Spinal cord (tissue), 10 donors: ENCODE measurements at places on chromosomes 4 and X. TPM values are rescaled to one million over a fixed set of nuclear protein-coding genes. Genes with fewer than 3 reads are reported as not detected.

The GATA1 gene
- 0.39 TPM for total RNA-seq

The CLIC2 gene
- 10.1 TPM for total RNA-seq

The HERC5 gene
- total RNA-seq = 6.7 TPM

The ADH1C gene
- total RNA-seq = 2.5 TPM

The USP17L27 gene
- total RNA-seq = not detected

The PWWP3B gene
- total RNA-seq = 6.6 TPM

The ZFP42 gene
- total RNA-seq = 0.55 TPM

The SPANXN3 gene
- not detected for total RNA-seq

The TMPRSS11D gene
- total RNA-seq = not detected

The TMEM31 gene
- total RNA-seq = not detected

DNA sequence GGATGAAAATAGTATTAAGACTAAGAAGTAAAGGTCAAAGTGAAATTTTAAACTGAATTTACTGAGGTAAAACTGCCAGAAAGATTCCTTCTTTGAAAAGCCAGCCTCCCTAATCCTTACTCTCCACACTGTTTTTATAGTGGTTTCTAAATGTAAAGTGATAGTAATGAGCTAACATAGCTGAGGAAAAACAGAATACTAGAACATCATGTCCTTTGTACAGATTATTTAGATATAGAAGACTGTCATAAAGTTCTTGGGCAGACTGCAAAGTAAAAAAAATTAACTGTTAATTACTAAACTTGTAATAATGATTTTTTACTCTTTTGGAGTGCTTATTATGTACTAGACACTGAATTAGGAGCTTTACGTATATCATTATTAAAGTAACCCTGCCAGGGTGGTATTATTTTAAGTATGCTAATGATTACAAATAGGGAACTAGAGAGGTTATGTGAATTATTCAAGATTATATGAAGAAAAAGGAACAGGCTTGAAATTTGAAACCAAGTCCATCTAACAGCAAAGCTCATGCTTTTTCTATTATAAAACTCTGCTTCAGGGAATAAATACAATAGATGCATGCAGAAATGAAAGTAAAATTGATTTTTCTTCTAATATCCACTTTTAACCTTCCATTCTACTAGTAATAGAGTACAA lies 150.5 kb downstream of the TBCK start:
- H3K4me3 ChIP-seq = no peak overlapping the region
- no peak for DNase-seq
- no peaks in the 10 kb centered on the region for H3K4me1 ChIP-seq
- H3K36me3 ChIP-seq = no peaks in the 10 kb centered on the region
- no peak overlapping the region for H3K27ac ChIP-seq

GRCh38 chr4:113575401-113575800 lies 186.1 kb downstream of the CAMK2D start:
- no peak overlapping the region for H3K4me3 ChIP-seq
- no peaks in the 10 kb centered on the region for H3K4me1 ChIP-seq
- DNase-seq = peak; percentile 15

- peak; percentile 5 for DNase-seq
- no peak overlapping the region for H3K27ac ChIP-seq
Measured at GRCh38 chr4:119559044-119559647, 69.5 kb downstream of the PDE5A start.

DNA sequence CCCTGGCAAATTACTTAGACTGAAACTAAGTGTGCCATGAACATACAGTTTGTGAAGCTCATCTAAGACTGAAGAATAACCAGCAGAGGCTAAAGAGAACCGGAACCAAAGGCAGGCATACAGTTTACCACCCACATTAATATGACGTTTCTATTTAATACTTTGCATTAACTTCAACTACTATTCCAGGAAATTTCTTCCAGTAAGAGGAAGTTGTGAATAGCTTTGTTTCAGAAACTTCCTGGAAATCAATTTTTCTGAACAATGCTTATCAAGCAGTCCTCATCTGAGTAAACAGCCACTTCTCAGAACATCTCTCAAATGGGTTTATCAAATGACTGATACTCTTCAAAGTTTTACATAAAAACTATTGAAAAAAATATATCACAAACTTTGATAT lies 252.7 kb downstream of the OPHN1 start:
- no peaks in the 10 kb centered on the region for H3K27me3 ChIP-seq
- H3K27ac ChIP-seq = no peak overlapping the region
- DNase-seq = no peak
- H3K4me3 ChIP-seq = no peak overlapping the region
- no peaks in the 10 kb centered on the region for H3K4me1 ChIP-seq
- H3K36me3 ChIP-seq = no peaks in the 10 kb centered on the region

DNA sequence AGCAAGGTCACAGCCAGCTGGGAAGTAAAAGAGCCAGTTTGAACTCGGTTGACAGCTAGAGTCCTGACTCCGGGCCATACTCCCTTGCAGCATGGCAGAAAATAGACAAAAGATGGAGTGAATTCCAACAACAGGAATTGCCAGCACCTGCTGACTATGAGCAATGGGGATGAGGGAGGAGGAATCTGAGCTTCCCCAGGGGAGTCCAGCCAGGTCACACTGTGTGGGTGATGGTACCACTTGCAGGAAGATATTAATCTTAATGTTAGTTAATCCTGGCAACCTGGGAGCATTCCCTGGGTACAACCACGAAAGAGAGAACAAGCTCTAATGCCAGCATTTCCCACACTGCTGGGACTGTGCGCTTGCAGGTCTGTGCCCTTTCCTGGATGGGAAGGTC lies 48.1 kb upstream of the S100G start:
- H3K4me1 ChIP-seq = no peaks in the 10 kb centered on the region
- no peaks in the 10 kb centered on the region for H3K36me3 ChIP-seq
- no peak for DNase-seq
- peaks cover 7% of the 10 kb centered on the region for H3K27me3 ChIP-seq
- no peak overlapping the region for H3K27ac ChIP-seq

- H3K4me3 ChIP-seq = no peak overlapping the region
- H3K36me3 ChIP-seq = peaks cover 4% of the 10 kb centered on the region
- DNase-seq = no peak
- peaks cover 17% of the 10 kb centered on the region for H3K4me1 ChIP-seq
- H3K27me3 ChIP-seq = no peaks in the 10 kb centered on the region
- no peak overlapping the region for H3K27ac ChIP-seq
Measured at GRCh38 chrX:7112071-7112470, 35.4 kb upstream of the STS start.

- no peak overlapping the region for H3K27ac ChIP-seq
- no peaks in the 10 kb centered on the region for H3K27me3 ChIP-seq
- peak; percentile 28 for DNase-seq
- no peaks in the 10 kb centered on the region for H3K36me3 ChIP-seq
- peaks cover 6% of the 10 kb centered on the region for H3K4me1 ChIP-seq
Measured at GRCh38 chr4:14877246-14878225, 124.7 kb upstream of the CPEB2 start.

- peaks cover 10% of the 10 kb centered on the region for H3K4me1 ChIP-seq
- DNase-seq = no peak
- H3K27me3 ChIP-seq = peaks cover 2% of the 10 kb centered on the region
- H3K36me3 ChIP-seq = no peaks in the 10 kb centered on the region
- no peak overlapping the region for H3K4me3 ChIP-seq
- peak overlapping the region; percentile 49 for H3K27ac ChIP-seq
Measured at GRCh38 chrX:76148753-76149152, 24.1 kb upstream of the PBDC1 start.

- H3K36me3 ChIP-seq = no peaks in the 10 kb centered on the region
- H3K27ac ChIP-seq = no peak overlapping the region
- H3K4me1 ChIP-seq = no peaks in the 10 kb centered on the region
- H3K27me3 ChIP-seq = no peaks in the 10 kb centered on the region
- H3K4me3 ChIP-seq = no peak overlapping the region
- no peak for DNase-seq
Measured at GRCh38 chr4:89788206-89789072, 48.5 kb downstream of the SNCA start.

- no peaks in the 10 kb centered on the region for H3K36me3 ChIP-seq
- H3K4me3 ChIP-seq = no peak overlapping the region
- H3K27me3 ChIP-seq = no peaks in the 10 kb centered on the region
Measured at GRCh38 chr4:132502096-132502552, 647.0 kb upstream of the PCDH10 start.

DNA sequence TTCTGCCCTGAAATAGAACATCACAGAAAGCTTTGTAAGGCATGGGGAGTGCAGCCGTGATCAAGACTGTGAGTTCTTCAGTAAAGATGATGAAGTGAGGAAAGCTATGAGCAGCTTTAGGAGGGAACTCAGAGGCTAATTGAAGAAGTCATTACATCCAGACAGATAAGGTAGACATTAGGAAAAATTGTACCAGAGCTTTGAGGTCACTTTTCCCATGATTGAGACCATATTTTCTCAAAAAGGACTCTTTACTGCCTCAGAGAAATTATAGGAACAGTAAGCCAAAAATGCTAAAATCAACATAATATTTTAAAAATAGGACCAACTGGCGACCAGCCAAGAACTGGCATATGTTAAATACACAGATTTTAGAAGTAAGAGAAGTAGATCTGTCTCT lies 11.2 kb downstream of the CHST7 start:
- no peak overlapping the region for H3K4me3 ChIP-seq
- DNase-seq = no peak
- no peaks in the 10 kb centered on the region for H3K36me3 ChIP-seq
- H3K27ac ChIP-seq = no peak overlapping the region

DNA sequence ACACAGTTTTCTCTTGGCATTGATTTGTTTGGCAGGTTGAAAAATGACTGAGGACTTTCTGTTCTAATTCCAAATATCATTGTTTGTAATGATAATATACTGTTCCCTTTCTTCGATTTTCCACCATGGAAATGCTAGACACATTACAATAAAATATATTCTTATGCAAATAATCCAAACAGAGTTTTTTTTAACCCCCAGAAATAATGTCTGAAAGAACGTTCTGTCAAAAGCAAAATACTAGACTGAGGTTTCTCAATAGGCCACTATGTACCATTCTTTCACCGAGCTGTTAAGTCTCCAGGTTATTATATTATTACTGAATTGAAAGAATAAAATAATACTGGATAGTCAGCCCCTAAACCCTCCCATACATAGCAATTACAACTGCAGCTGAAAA lies 312.5 kb downstream of the ZIC3 start:
- H3K4me3 ChIP-seq = no peak overlapping the region
- H3K27me3 ChIP-seq = no peaks in the 10 kb centered on the region
- H3K27ac ChIP-seq = no peak overlapping the region
- no peaks in the 10 kb centered on the region for H3K4me1 ChIP-seq

- no peak for DNase-seq
- no peaks in the 10 kb centered on the region for H3K36me3 ChIP-seq
- no peak overlapping the region for H3K27ac ChIP-seq
- no peaks in the 10 kb centered on the region for H3K27me3 ChIP-seq
- H3K4me3 ChIP-seq = no peak overlapping the region
Measured at GRCh38 chrX:11290416-11291102, 2.7 kb upstream of the AMELX start.

- no peak overlapping the region for H3K4me3 ChIP-seq
- H3K27me3 ChIP-seq = no peaks in the 10 kb centered on the region
- H3K4me1 ChIP-seq = no peaks in the 10 kb centered on the region
- DNase-seq = no peak
- no peak overlapping the region for H3K27ac ChIP-seq
- no peaks in the 10 kb centered on the region for H3K36me3 ChIP-seq
Measured at GRCh38 chr4:92969650-92970379, 666.0 kb downstream of the GRID2 start.

- no peak for DNase-seq
- H3K36me3 ChIP-seq = no peaks in the 10 kb centered on the region
- no peaks in the 10 kb centered on the region for H3K27me3 ChIP-seq
- no peaks in the 10 kb centered on the region for H3K4me1 ChIP-seq
- no peak overlapping the region for H3K27ac ChIP-seq
Measured at GRCh38 chr4:76960014-76960413, 10.5 kb downstream of the SEPTIN11 start.

DNA sequence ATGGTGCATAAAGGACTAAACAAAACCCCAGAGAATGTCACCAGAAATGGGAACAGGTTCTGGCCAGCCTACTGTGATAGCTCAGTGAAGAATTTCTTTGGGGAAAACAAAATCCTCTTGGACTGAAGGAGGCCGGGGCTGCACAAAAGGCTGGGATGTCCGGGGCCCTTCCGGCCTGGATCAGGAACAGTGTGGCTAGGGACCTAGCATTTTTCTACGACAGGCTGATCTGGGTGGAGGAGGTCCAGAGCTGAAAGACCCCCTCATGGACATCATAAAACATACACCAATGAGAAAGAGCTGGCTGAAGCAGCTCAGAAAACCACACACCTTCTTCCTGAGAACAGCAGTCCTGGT lies 94.7 kb downstream of the BCOR start:
- H3K27me3 ChIP-seq = peaks cover 44% of the 10 kb centered on the region
- DNase-seq = no peak
- H3K36me3 ChIP-seq = no peaks in the 10 kb centered on the region
- H3K27ac ChIP-seq = no peak overlapping the region

- no peak overlapping the region for H3K27ac ChIP-seq
- H3K27me3 ChIP-seq = no peaks in the 10 kb centered on the region
- H3K4me3 ChIP-seq = no peak overlapping the region
Measured at GRCh38 chr4:88718098-88718497, 20.5 kb upstream of the NAP1L5 start.

GRCh38 chrX:4547213-4547836 lies 833.9 kb upstream of the PRKX start:
- DNase-seq = peak; percentile 71
- H3K27ac ChIP-seq = no peak overlapping the region
- no peaks in the 10 kb centered on the region for H3K27me3 ChIP-seq

- no peaks in the 10 kb centered on the region for H3K27me3 ChIP-seq
- H3K4me3 ChIP-seq = no peak overlapping the region
- H3K4me1 ChIP-seq = no peaks in the 10 kb centered on the region
- H3K27ac ChIP-seq = no peak overlapping the region
- no peaks in the 10 kb centered on the region for H3K36me3 ChIP-seq
- DNase-seq = no peak
Measured at GRCh38 chr4:21728304-21728703, 220.3 kb downstream of the KCNIP4 start.

DNA sequence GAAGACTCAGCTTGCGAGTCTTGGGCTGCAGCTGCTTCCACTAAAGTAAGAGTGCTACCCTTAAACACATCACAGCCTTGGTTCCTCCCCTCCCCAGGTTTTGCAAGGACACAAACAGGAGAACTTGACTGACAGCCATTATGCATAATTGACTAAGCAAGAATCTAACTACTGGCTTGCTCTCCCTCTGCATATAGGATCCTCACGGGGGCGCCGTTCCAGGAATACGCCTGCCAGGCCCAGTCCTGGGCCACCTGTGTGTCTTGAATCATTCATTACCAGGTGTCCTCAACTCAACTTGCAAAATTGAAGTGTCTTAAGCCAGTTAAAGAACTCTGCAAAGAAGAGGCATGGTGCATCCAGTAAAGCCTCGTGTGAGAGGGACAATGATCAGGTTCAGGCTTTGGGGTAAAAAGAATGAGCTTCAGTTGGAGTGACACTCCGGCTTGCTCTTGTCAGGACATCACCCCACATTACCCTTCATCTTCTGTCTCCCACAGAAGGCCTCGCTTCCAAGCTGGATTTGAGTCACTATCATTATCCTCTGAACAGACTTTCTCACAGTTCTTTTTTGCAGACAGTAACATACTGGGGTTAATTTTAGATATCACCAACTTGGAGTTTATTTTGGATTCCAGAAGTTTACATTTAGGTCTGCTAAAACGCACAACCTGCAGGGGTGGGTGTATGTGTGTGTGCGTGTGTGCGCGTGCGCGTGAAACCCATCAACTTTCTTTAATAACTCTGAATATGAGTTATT lies 273.5 kb upstream of the HS3ST1 start:
- no peaks in the 10 kb centered on the region for H3K4me1 ChIP-seq
- H3K27ac ChIP-seq = no peak overlapping the region
- no peak overlapping the region for H3K4me3 ChIP-seq
- no peak for DNase-seq
- H3K36me3 ChIP-seq = no peaks in the 10 kb centered on the region

GRCh38 chr4:28148221-28148620 lies 1287.6 kb downstream of the STIM2 start:
- DNase-seq = no peak
- H3K27ac ChIP-seq = no peak overlapping the region
- no peak overlapping the region for H3K4me3 ChIP-seq
- no peaks in the 10 kb centered on the region for H3K27me3 ChIP-seq
- no peaks in the 10 kb centered on the region for H3K4me1 ChIP-seq
- no peaks in the 10 kb centered on the region for H3K36me3 ChIP-seq
